NCI-H1930 (cell line): ENCODE measurements at places on chromosomes 3 and 15.

GRCh38 chr15:88274553-88275460, 18.3 kb upstream of the NTRK3 start:
- peak; percentile 19 for DNase-seq

DNA sequence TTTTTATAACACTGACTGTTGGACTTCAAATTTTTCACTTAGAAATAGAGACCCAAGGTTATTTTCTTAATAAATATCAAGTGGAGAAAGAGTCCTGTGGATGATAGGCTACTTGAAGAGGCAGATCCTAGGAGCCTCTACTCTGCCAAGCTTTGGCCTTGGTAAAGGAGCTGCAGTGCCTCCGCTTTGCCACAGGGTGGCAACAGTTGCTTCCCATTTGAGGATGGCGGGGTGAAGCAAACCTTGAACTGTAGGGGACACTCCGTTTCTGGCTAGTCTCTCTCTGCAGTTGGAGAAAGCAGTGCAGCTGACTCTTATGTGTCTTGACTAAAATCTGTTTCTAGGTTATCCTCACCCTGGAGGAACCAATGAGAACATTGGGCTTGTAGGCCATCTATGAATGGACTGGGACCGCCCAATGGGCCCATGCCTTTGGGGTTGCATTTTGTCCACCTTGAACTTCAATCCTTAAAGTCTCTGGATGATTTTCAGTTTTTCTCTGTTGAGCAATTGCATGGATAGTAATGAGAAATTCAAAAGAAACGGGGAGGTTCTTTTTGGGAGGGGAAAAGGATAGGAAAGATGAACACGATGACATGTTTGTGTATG, 9.8 kb downstream of the SCG5 start:
- peak; percentile 36 for DNase-seq

DNA sequence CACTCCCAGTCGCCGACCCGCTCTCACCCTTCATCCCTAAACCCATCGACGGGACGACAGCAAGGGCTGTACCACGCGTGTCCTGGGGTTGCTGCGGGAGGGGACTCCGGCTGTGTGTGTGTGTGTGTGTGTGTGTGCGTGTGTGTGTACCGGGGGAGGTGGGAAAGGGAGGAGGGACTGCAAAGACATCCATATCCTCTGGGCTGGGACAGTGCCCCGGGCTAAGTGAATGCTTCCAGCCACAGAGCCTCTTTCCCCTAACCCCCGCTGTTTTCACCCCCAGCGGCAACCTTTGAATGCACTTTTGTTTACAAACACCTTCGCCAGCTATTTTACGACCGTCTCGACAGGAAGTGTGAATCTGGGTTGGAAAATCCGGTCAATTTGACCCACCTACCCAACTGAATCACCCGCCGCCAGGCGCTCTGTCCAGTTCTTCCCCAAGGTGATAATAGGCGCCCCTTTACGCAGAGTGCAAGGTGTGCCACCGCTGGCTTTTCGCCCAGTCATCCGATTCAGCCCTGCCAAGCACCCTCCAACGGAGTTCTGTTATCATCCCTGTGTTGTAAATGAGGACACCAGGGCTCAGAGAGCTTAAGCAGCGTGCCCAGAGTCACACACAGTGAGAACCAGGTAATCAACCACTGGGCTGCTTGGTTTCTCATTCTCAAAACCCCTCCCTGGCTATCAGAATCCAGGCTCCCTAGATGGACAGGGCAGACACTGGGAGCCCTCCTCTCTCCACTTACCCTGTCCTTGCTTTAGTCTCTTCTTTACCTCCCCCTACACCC, 739 bp upstream of the AMOTL2 start:
- DNase-seq: no peak

- no peak for DNase-seq
Observed at GRCh38 chr15:99721104-99721778, 12.0 kb downstream of the LYSMD4 start.

DNA sequence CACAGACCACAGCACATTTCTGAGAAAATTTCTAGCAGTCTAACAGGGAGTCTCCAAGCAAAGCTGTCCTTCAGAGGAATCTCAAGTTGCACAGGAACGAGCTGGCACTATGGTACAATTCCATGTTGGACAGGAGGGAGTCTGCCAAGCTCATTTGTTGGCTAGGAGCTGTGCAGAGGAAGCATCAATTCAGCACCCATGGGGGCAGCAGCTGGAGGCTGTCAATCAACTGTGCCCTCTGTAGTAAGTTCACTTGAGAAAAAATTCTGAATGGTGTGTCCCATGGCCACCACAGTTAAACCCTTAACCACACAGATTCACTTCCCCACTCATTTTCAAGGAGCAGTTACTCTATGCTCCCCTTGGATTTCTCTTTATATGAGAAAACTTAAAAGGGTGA, 298.5 kb upstream of the PPP2R3A start:
- DNase-seq: no peak

- no peak for DNase-seq
Observed at GRCh38 chr3:11624161-11624560, 19.6 kb downstream of the VGLL4 start.

DNA sequence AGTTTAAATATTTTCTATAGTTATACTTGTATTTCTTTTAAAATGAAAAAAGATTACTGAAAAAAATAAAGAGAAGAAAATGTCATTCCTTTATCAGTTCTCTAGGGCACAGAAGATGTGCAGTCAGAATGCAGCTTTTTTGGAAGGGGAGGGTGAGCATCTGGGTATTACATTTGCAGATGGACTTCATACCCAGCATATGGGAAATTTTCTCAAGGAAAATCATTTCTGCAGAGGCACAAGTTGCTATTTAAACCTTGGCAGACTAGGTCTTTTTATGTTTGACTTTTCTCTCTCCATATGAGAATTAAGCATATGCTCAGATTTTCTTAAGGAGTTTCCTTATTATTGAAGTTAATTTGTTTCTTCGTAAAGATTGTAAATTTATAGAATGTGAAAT, 39.5 kb upstream of the ZNF385D start:
- DNase-seq: no peak

- DNase-seq: no peak
Observed at GRCh38 chr3:71243229-71243628, 340.3 kb downstream of the FOXP1 start.

DNA sequence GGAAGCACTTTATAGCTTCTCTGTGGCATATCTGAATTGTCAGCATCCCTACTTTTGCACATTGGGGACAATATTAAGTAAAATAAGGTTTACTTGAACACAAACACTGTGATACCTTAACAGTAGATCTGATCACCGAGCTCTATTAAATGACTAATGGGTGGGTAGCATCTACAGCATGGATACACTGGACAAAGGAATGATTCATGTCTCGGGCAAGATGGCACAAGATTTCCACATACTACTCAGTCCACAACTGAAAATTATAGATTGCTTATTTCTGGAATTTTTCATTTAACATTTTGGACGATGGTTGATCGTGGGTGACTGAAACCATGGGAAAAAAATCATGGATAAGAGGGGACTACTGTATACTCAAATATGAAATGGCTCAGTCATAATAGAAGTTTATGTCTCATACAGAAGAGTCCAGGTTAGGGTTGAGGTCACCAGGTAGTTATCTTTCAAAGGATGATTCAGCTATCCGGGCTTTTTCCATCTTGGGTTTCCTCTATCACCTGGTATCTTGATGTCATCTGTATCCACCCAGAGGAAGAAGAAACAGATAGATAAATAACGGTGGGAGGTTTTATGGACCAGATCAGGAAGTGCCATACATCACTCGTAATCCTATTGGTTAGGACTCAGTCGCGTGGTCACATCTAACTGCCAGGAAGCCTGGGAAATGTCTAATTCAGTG, 320.0 kb upstream of the RARB start:
- DNase-seq: no peak

DNA sequence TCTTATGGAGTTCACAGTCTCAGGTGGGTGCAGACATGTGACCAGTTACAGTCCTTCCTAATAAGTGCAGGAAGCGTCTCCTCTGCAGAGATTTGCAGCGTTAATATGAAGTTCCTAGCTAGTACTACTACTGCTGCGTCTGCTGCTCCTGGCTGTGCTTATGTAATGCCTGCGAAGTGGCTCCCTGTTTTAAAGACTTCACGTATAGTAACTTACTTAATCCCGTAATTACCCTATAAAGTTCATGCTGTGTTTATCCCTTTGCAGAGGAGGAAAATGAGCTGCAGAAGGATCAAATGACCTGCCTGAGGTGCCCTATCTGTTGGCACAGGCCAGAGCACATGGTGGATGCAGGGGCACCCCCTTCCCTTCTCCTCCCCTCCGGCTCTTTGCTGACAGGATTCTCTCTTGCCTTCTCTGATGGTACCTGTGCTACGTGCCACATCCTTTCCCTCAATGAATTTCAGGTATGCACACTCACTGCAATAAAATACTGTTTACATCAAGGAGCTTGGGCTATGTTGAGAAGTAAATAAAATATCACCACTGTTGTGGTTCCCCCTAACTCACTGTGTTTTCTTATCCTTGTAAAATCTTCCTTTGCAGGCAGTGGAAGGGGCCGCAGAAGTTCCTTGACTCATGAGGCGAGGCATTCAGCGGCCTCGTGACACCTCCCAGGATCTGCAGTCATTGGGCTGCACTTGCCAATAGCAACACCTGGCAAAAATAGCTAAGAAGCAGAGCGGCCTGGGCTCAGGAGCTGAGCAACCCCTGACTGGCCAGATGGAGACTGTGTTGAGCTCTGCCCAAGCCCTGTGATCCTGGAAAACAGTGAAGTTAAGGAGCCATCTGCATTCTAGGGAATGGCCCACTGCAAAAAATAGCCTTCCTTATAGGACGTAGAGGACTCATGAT, 188.9 kb upstream of the ATP10A start:
- DNase-seq: no peak
